ENCODE measurements at places on chromosomes 5 and 9. TPM values are rescaled to one million over a fixed set of nuclear protein-coding genes. Genes with fewer than 3 reads are reported as not detected.

DNA sequence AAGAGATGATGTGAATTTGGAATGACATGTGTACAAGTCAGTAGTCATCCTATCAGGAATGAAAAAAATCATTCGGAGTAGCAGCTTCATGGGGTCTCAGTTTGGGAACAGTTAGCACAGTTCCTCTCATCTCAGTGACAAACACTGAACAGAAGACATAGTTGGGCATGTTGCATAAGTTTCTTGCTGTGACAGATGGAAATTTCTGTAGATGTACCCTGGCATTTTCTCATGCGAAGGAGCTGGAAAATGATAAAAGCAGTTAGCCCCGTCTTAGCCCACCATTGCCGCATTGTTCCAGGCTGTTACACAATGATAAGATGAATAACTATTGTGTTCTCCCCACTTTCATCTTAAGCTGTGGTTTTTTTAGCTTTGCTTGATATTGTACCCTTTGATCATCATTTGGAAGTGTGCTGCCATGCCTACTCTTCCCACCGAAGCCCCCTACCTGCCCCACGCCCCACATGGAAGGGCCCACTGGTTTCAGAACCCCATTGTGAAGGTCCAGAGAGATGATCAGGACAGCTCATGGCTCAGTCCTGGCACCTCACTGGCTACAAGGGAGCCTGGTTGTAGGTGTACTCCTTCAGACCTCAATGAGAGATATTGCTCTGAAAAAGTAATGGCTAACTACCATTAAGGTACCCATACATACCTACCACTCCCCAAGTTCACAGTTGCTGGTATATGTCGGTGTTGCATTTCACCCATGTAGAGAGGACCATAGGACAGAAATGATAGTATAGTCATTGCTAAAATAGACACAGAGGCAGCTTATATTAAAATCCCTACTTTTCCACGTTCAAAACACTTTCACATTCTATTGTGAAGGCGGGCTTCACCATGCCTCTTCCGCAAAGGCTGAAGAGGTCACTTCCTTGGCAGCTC, 38.8 kb downstream of the SFXN1 start:
- DNase-seq, result peak; percentile 56

- DNase-seq, result peak; percentile 26
Measured at GRCh38 chr9:35258660-35259474, 97.1 kb downstream of the UNC13B start.

- DNase-seq, result no peak
Measured at GRCh38 chr5:168898247-168898911, 319.2 kb upstream of the PANK3 start.

CCDC187 gene
- not detected for total RNA-seq

PCDHGB7 gene
- not detected for total RNA-seq

GRCh38 chr5:122263352-122264030, 48.5 kb upstream of the SNCAIP start:
- DNase-seq, result no peak

CLTA gene
- total RNA-seq, result 166 TPM

DNA sequence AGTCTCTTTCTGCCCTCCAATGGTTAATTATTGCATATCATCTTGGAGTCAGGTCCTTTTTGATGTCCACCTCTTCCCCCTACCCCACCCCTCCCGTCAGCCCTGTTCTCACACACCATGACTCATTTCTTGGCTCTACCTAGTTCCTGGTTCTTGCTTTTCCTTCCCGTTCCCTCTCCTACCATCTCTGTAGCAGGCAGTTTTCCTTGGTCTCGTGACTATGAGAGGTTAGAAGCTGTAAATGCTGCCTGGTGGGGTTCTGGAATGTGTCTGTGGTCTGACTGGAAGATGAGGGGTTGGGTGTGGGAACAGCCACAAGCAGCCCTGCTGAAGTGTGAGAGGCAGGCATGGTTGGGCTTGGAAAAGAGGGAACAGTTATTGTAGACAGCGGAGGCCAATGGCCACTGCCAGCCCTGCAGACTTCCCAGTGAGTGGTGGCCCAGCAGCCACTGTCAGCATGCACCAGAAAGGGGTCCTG, 18.2 kb downstream of the SLC22A5 start:
- no peak for DNase-seq

DNA sequence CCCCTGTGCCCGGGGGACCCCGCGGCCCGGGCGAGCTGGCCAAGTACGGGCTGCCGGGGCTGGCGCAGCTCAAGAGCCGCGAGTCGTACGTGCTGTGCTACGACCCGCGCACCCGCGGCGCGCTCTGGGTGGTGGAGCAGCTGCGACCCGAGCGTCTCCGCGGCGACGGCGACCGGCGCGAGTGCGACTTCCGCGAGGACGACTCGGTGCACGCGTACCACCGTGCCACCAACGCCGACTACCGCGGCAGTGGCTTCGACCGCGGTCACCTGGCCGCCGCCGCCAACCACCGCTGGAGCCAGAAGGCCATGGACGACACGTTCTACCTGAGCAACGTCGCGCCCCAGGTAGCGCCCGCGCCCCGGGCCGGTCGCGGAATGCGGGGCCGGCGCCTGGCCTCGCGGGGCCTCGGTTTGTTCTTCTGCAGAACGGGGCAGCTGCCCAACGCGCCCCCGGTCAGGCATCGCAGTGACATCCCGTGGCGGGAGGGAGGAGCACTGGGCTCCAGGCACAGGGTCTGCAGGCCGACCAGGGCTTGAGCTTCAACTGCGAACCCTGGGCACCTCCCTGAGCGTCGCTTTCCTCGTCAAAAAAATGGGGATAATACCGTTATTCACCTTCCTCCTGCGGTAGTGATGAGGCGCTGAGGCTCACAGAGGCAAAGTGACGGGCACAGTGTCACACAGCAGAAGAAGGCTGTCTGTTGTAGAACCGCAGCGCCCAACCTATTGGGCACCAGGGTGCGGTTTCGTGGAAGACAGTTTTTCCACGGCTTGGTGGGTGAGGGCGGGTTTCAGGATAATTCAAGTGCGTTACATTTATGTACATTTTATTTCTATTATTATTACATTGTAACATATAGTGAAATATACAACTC, 777 bp downstream of the ENDOG start:
- DNase-seq, result peak; percentile 64

GRCh38 chr9:98185611-98186171, 6.7 kb downstream of the CORO2A start:
- no peak for DNase-seq

EGFLAM gene
- not detected for total RNA-seq

- DNase-seq, result no peak
Measured at GRCh38 chr5:166346726-166347374, 1944.6 kb upstream of the WWC1 start.

- no peak for DNase-seq
Measured at GRCh38 chr9:92503156-92503555, 20.9 kb upstream of the ASPN start.

- DNase-seq, result no peak
Measured at GRCh38 chr9:126673689-126674364, 60.1 kb downstream of the LMX1B start.

- no peak for DNase-seq
Measured at GRCh38 chr9:33742519-33742918, 52.8 kb upstream of the PRSS3 start.

CDX1 gene
- total RNA-seq, result not detected

DNA sequence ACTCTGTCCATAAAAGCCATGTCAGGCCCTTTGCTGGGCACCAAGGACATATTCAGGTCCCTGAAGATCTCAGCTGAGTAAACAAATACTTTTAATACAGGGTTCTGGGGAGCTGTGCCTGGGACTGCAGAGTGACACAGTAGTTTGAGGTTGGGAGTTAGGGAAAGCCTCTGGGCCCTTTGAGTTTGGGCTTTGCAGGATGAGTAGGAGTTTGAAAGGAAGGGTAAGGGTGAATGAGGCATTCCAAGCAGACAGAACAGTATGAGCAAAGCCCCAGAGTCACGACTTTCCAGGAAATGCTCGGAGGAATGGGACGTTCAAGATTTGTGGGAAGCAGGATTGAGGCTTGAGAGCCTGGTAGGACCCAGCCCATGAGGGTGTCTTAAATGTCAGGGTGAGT, 13.3 kb downstream of the CRB2 start:
- no peak for DNase-seq

DNA sequence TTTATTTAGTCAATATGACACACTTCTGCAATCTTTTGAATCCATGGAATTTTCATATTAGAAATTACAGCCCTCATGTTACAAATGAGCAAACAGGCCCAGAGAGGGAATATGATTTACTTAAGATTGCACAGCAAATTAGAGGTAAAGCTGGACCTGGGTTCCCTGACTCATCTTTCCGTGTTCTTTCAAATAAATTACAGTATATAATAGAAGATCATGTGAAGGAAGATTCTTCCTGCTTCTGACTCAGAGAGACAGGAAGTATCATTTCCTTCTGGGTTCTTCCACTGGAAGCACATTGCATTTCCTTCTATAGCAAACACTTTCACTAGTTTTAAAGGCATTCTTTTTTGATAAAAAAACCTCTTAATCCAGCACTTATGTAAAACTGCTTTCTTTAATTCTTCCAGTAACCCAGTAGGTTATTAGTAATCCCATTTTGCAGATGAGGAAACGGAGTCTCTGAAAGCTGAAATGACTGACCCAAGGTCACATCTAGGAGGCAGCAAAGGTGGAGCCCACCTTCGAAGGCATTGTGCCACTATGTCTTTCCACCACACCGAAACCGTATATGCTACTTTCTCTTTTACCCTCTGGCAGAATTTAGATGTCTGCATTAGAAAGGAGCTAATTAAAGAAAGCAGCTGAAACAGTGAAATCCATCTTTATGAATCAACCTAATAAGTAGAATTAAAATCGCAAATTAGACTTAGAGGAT, 566.7 kb upstream of the KLF4 start:
- no peak for DNase-seq

TAL2 gene
- total RNA-seq, result not detected

HRH2 gene
- 41.2 TPM for total RNA-seq

DNA sequence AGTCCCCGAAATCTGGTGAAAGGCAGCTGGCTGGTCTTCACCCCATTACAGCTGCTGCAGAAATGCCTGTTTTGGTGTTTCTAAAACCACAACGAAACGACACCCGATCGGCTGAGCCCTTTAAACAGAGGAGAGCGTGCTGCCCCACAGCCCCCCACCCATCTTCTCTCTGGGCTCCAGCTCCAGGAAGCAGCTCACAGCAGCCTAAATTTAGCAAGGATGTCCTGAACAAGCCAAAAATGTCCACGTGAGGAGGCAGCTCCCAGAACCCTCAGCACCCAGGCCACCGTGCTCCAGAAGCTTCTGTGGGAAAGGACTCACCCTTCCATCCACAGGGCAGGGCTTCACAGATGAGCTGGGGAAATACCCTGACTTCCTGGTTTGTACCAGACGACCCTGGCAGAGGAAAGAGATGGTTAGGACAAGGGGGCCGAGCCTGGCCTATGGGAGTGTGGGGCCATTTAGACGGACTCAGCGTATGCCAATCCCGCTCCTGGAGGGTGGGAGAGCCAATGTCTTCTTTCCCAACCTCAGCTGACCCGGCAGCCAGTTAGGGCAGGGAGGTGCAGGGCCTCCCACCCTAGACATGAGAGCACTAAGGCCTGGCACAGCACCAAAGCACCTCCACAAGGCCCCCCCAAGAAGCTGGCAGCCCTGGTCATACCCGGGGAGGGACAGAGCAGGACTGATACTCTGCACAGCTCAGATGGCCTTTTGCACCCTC, 39.1 kb upstream of the SARDH start:
- DNase-seq, result no peak
